NCI-H187 (cell line): ENCODE measurements at places on chromosomes 1 and 21.

- DNase-seq, result no peak
These were observed 262.0 kb downstream of the HMCN1 start for GRCh38 chr1:185996211-185996610.

GRCh38 chr1:91635763-91636162, 135.1 kb downstream of the CDC7 start:
- no peak for DNase-seq

DNA sequence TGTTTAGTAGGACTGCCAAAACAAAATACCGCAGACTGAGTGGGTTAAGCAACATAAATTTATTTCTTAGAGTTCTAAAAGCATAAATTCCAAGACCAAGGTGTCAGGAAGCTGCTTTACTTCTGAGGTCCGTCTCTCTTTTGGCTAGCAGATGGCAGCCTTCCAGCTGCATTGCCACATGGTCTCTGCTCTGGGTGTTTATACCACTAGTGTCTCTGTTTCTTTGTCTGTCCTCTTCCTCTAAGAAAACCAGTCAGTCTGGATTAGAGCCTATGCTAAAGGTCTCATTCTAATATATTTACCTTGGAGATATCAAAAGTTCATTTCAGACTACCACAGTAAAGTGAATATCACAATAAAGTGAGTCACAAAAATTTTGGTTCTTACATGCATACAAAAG, 519.8 kb downstream of the COL11A1 start:
- no peak for DNase-seq

DNA sequence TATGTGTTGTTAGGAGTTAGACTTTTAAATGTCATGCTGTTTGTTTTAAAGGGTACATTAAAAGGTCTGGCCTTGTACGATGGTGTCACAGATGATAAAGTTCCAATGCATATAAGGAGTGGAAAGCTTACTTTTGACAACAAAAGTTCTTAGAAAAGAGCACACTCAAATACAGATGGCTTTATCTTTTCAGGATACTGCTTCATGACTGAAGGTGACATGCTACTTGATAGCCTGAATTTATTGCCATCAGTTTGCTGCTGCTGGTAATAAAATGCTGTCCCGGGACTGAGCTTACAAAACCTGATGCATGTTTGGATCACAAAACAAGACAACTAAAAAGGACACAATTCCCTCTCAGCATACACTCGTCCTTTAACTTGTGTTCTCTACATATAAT, 84.9 kb downstream of the TTC3 start:
- no peak for DNase-seq

GRCh38 chr1:113858418-113858817, 13.1 kb downstream of the PTPN22 start:
- DNase-seq, result no peak

GRCh38 chr1:218536296-218536986, 191.3 kb downstream of the TGFB2 start:
- DNase-seq, result no peak

DNA sequence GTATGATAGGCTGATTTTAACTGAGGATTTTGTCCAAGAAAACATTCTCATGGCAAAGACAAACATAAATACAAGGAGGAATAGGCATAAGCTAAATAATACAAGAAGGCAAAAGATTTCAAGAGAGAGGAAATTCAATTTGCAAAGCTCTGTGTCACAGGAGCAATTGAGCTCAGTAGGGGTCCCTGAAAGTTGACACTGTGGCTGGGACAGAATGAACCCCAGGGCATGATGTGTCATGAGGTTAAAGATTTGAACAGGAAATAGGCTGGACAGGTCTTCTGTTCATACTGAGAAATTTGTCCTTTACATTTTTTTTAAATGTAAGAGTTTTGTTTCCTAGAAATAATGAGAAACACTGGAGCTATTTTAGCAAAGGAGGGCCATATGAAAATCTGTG, 555.4 kb upstream of the NEGR1 start:
- no peak for DNase-seq

DNA sequence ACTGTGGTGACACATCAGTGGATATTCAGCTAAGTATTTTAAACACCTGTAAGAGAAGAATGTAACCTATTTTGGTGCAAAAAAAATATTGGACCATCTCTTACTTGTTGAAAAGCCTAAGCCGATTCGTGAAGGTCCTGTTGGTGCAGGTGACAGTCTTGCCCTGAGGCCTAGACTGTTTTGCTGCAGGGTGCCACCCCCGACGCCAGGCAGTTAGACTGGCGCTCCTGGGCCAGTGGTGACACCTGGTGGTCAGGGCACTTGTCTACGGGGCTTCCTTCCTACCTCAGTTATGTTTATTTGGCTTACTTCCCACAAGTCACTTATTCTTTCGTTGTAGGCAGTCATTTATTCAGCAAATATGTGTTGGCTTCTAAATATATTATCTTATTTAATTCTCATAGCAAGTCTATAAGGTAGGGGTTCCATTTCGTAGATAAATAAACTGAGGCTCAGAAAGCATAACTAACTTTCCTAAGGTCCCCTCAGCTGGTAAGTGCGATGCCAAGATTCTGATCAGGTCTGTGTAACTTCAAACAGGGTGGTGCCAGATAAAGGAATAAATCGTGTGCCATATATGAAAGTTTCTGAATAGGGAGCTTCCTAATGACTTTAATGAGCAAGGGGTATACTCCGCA, 1.9 kb downstream of the EEIG2 start:
- peak; percentile 7 for DNase-seq

GRCh38 chr1:215201283-215201682, 118.7 kb downstream of the KCNK2 start:
- DNase-seq, result no peak

DNA sequence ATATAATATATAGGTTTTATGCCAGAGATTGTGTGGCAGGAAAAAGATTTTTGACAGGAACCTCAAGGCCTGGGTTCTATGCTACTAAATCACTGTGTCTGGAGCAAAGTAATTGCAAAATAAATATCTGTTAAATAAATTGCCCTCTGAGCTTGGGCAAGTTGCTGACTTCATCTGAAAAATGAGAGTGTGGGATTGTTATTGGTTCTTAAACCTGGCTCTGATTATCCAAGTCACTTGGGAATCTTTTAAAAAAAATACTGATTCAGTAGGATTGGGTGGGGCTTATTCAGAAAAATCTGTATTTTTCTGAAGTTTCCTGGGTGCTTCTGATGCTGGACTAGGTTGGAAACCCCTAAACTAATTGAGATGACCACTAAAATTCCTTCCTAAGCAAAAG, 174.1 kb upstream of the SGIP1 start:
- DNase-seq, result no peak

GRCh38 chr21:24420689-24421088, 1186.6 kb downstream of the MRPL39 start:
- DNase-seq, result no peak

GRCh38 chr21:41360072-41360821, 1.6 kb upstream of the MX2 start:
- peak; percentile 85 for DNase-seq

DNA sequence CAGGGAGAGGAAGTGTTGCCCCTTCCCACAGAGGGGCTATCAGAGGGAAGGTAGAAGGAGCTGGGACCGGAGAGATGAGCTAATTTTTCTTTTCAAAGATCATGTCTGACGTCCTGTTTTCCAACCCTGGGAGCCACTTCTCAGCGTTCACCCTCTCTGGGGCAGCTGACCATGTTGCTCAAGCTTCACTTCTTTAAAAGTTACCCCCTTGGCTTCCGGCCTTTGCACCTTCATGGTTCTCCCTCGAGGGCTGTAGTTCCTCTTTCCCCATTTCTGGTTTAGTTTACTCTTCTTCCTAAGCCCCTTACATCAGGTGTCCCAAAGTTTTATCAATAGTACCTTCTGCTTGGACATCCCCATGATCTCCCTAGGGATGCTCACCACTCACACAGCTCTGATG, 23.8 kb upstream of the CSF1 start:
- no peak for DNase-seq

- no peak for DNase-seq
These were observed 16.7 kb downstream of the ABCG1 start for GRCh38 chr21:42235593-42235992.

GRCh38 chr1:110118636-110119396, 6.6 kb downstream of the UBL4B start:
- DNase-seq, result no peak

GRCh38 chr1:162324396-162324795, 52.3 kb downstream of the SPATA46 start:
- DNase-seq, result no peak

GRCh38 chr1:113872219-113872935, 865 bp upstream of the PTPN22 start:
- DNase-seq, result no peak

DNA sequence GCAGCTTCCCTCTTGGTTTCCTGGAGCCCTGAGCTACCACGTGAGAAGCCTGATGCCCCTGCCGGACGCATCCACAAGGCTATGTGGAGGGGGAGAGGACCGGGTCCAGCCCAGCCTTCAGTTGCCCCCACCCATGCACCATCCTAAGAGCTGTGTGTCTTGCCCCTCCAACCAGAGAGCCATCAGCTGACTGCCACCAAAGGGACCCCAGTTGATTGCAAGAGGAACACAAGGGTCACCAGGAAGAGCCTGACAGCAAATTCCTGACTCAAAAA, 81.5 kb downstream of the GLIS1 start:
- no peak for DNase-seq

DNA sequence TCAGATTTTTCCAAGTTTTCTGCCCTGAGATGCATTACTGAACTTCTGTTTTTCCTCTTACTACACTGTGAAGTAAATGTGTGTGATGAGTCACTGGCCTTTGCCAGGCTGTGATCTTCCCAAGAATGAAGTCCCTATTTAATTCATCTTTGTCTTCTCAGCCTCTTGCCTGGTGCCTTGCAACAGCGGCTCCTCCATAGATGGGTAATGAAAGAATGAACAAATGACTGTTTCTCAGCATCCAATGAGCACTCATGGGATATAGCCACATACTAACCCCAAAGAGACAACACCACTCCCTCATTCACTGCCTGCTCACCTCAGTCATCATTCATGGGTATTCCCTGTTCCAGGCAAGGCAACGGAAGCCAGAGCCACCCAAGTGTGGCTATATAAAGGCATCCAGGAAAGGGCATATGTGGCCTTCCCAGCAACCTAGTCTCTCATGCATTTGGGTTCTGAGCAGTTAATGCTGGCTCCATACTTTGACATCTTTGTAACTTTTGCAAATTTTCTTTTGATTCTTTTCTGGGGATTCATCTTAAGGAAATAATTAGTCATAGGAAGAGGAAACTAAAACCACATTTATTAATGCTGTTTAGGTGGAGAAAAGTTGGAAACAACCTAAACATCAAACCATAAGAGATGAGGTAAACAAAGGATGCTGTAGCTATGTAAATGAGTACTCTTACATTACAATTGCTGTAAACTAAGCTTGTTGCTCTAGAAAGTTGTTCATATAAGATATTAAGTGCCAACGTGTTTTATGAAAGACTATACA, 71.9 kb downstream of the HIVEP3 start:
- no peak for DNase-seq

DNA sequence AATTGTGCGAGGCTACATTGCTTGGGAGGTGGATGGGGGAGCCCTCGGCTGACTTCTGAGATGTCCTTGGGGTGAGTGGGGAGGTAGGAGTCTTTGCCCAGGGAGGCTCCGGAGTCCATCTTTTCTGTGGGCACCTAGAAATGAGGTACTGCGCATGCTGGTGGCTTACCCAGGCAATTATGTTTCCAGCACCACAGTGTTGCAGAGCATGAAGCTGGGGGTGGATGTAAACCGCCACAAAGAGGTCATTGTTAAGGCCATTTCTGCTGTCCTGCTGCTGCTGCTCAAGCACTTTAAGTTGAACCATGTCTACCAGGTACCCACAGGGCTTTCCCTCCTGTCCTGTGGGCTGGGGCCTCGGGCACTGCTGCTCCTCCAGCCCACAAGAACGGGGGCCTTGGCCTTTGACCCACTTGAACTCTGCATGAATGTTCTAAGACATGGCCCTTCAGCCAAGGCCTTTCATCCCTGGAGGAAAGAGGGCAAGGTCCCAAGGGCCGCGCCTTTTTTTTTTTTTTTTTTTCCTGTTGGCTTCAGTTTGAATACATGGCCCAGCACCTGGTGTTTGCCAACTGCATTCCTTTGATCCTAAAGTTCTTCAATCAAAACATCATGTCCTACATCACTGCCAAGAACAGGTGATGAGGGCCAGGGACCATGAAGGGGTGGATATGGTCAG, 14.6 kb downstream of the STRIP1 start:
- no peak for DNase-seq

DNA sequence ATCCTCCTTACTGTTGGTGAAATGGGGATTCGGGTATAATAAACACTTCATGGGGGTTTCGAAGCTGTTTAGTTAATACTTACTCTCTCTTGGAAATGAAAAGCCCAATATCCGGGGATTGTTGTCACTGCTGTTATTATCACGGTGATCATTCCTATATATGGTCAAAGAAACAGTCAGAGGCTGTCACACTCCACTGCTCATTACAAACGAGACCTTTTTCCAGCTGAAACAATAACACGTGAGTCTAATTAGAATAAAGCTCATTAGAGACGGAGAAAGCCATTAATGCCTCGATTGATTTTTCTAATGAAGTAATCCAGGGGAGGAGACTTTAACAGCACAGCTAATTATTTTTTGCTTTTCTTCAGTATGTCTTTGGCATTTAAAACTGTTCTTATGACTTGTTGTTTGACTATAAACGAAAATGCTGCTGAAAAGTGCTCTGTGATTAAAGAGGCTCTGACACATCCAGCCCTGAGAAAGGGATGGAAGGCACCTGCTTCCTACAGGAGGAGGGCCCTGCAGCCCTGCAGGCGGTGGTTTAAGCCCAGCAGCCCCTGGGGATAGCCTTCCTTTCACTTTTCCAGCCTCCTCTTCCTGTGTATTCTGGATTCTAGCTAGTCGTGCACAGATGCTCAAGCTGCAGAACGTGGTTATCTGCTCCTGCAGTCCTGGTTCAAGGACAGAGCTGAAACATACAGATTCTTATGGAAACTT, 143.6 kb downstream of the EDEM3 start:
- no peak for DNase-seq

DNA sequence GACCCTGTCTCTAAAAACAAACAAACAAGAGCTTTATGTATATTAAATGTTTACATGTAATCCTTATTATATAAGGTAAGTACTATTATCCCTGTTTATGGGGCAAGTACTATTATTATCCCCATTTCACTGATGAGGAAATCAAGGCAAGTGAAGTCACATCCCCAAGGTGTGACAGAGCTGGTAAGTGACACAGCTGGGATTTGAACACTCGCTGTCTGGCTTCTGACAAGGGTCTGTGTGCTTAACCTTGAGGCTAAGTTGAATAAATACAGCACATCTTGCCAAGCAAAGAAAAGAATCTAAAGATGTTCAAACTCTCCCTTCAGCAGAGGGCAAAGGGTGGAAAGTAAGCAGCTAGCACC, 167.9 kb upstream of the IRF2BP2 start:
- DNase-seq, result no peak

GRCh38 chr1:44485934-44486460, 80.9 kb downstream of the RNF220 start:
- no peak for DNase-seq

GRCh38 chr1:76543495-76543894, 323.8 kb upstream of the ST6GALNAC5 start:
- DNase-seq, result no peak

- no peak for DNase-seq
These were observed 10.0 kb downstream of the SUSD4 start for GRCh38 chr1:223353939-223354338.
